Neural crest cell (in vitro differentiated cells): ENCODE measurements at places on chromosomes 11 and 22.

DNA sequence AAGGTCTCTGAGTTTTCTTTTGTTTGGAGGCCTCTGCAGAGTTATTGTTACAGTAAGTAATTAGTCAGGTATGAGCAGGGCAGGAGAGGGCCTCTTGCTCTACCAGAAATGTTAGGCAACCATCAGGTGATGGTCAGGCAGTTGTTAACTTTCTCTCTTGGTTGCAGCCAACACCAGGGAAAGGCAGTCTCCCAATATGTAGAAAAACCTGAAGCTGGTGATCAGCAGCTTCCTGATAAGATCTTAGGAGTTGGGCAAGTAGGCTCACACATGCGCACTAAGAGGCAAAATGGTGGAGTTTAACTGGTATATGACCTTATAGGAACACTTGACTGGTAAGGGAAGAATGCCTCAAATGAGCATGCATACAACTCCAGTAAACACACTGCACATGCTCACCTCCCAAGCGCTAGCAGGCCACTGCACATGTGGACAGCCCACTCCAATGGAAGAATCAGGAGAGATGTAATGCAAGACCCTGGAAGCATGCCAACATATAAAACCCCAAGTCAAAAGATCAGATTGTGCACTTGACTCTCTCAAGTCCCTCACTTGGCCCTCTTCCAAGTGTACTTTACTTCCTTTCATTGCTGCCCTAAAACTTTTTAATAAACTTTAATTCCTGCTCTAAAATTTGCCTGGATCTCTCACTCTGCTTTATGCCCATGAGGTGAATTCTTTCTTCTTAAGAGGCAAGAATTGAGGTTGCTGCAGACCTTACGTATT is 23.7 kb upstream of the SLC35F2 start:
- H3K36me3 ChIP-seq, result no peaks in the 10 kb centered on the region
- no peak overlapping the region for H3K4me3 ChIP-seq
- no peaks in the 10 kb centered on the region for H3K27me3 ChIP-seq
- H3K4me1 ChIP-seq, result no peaks in the 10 kb centered on the region

GRCh38 chr22:44025171-44026065 is 1.3 kb downstream of the PARVB start:
- no peaks in the 10 kb centered on the region for H3K27me3 ChIP-seq
- DNase-seq, result no peak
- H3K4me3 ChIP-seq, result peak overlapping the region; percentile 77
- no peaks in the 10 kb centered on the region for H3K36me3 ChIP-seq
- no peak overlapping the region for H3K27ac ChIP-seq

- H3K27ac ChIP-seq, result peak overlapping the region; percentile 12
- no peaks in the 10 kb centered on the region for H3K4me1 ChIP-seq
- H3K36me3 ChIP-seq, result no peaks in the 10 kb centered on the region
- no peak for DNase-seq
- H3K27me3 ChIP-seq, result no peaks in the 10 kb centered on the region
Measured at GRCh38 chr11:69791276-69792180, 16.4 kb upstream of the FGF4 start.

- DNase-seq, result no peak
- H3K27ac ChIP-seq, result no peak overlapping the region
- peaks cover 16% of the 10 kb centered on the region for H3K36me3 ChIP-seq
Measured at GRCh38 chr11:87203907-87204602, 166.3 kb downstream of the TMEM135 start.

- DNase-seq, result no peak
- peak overlapping the region; percentile 78 for H3K4me3 ChIP-seq
- H3K36me3 ChIP-seq, result no peaks in the 10 kb centered on the region
- peaks cover 33% of the 10 kb centered on the region for H3K4me1 ChIP-seq
- H3K27ac ChIP-seq, result no peak overlapping the region
- H3K27me3 ChIP-seq, result no peaks in the 10 kb centered on the region
Measured at GRCh38 chr22:37951305-37951704, 2.1 kb downstream of the C22orf23 start.

DNA sequence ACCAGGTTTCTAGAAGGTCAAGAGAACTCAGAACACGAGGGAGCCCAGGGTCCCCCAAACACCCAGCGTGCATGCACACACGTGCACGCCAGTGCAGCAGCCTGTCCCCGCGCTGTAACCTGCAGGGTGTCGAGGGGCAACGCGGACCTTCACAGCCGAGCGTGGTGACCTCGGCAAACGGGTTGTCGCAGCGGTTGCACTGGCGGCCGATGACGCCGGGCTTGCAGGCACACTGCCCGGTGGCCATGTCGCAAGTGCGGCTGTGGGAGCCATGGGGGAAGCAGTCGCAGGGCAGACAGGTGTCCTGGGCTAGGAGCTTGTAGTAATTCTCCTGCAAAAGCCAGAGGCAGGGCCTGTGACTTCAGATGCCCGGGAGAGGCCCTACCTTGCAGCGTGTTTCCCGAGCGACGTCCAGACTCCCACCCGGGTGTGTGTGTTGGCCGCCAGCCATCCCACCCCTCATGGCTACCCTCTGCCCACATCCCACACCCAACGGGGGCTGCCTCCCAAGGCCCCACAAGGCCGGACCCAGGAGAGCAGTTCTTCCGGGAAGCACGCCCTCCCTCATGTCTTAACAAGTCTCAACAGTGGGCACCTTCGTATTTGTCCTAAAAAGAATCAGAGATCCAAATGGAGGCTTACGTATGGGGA is 56.1 kb downstream of the TRMU start:
- no peaks in the 10 kb centered on the region for H3K27me3 ChIP-seq
- no peak overlapping the region for H3K27ac ChIP-seq
- no peak for DNase-seq
- H3K4me1 ChIP-seq, result no peaks in the 10 kb centered on the region
- no peaks in the 10 kb centered on the region for H3K36me3 ChIP-seq

DNA sequence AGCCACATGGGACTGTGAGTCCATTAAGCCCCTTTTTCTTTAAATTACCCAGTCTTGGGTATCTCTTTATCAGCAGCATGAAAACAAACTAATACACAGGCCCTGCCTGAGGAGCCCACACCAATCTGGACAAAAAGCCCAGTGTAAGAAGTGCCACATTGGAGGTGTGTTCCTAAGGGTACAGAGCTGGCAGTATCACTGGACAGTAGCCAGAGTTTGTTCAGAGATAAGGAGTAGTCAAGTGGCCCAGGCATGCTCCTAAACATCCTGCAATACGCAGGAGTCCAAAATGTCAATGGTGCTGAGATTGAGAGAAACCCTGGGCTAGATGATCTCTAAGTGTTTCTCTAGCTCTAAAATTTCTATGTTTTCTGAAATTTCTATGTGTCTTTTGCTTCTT is 27.0 kb upstream of the POGLUT3 start:
- H3K4me3 ChIP-seq, result no peak overlapping the region
- no peak for DNase-seq
- no peaks in the 10 kb centered on the region for H3K27me3 ChIP-seq
- H3K4me1 ChIP-seq, result no peaks in the 10 kb centered on the region

DNA sequence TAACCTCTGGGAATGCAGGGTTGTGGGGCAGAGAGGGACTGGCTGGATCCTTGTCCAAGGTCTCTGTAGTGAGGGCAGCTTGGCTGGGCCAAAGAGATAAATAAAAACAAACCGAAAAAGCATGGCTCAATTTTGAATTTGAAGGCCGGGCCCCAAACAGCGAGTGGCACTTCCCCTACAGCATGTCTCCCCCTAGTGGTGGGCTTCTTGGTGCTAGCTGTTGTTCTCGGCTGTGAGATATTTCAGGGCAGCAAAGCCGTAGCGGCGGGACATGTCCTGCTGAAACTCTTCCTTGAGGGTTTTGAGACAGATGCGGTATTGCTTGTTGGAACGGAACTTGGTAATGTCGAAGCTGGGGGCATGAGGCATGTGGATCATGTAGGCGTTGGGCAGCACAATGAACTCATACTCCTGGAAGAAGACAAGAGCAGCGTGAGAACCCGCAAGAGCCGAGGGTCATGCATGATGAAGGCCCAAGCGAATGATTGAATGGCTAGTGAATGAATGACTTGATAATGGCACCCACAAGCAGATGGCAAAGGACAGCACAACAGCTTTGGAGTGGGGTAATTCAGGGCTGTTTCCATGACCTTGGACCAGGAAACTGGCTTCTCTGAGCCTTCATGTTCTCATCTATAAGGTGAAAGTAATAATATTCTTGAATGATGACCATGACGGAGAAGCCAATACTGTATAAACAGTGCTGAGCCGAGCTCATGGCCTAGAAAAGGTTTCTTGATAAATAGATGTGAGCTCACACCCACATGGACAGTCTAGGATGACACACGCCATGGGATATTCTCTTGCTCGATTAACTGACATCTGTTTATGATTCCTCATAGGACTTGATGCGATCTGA is 216.3 kb upstream of the SYN3 start:
- no peak overlapping the region for H3K27ac ChIP-seq
- H3K4me3 ChIP-seq, result no peak overlapping the region
- H3K36me3 ChIP-seq, result peaks cover 17% of the 10 kb centered on the region
- H3K27me3 ChIP-seq, result no peaks in the 10 kb centered on the region
- peaks cover 16% of the 10 kb centered on the region for H3K4me1 ChIP-seq

DNA sequence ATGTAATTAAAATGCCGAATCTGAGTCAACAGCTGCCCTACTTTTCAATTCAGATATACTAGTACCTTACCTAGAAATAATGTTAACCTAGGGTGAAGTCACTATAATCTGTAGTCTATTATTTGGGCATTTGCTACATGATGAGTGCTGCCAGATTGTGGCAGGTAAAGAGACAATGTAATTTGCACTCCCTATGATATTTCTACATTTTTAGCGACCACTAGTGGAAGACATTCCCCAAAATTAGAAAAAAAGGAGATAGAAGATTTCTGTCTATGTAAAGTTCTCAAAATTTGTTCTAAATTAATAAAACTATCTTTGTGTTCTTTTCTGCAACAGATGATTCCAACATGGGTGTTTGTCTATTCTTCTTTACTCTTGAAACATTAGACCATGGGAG is 14.1 kb downstream of the MS4A1 start:
- DNase-seq, result no peak
- no peaks in the 10 kb centered on the region for H3K4me1 ChIP-seq
- H3K27me3 ChIP-seq, result peaks cover 6% of the 10 kb centered on the region
- H3K27ac ChIP-seq, result no peak overlapping the region

GRCh38 chr11:7965386-7965785 is at the start of gene NLRP10:
NLRP10 (minus strand) TSS chr11:7965447; CDS start chr11:7963495, 1,952 bp downstream.
- no peaks in the 10 kb centered on the region for H3K36me3 ChIP-seq
- DNase-seq, result no peak
- no peak within 1 kb of the TSS for H3K4me3 ChIP-seq
- H3K27me3 ChIP-seq, result peaks cover 16% of the 10 kb centered on the region
- no peak within 1 kb of the TSS for H3K27ac ChIP-seq
- H3K4me1 ChIP-seq, result no peaks in the 10 kb centered on the region

DNA sequence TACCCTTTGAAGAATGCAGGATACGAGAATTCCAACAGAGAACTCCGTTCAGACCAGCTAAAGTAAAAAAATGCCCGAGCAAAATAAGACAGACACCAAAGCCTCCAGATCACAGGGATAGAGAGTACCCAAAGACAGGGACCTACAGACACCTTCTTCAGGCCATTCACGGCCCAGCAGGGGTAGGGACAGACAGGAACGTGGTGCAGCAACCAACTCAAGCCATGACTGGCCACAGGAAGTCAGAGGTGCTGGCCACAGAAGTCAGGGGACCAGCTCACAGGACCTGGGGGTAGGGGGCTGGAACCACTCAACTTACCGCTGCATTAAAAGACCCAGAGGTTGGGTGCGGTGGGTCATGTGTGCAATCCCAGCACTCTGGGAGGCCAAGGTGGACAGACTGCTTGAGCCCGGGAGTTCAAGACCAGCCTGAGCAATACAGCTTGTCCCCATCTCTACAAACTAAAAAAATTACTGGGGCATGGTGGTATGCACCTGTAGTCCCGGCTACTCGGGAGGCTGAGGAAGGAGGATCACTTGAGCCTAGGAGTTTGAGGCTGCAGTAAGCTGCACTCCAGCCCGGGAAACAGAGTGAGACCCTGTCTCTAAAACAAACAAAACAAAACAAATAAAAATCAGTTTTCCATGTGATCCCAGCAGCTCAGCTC is 39.9 kb upstream of the COMT start:
- no peaks in the 10 kb centered on the region for H3K27me3 ChIP-seq
- no peak for DNase-seq
- no peak overlapping the region for H3K27ac ChIP-seq
- H3K4me1 ChIP-seq, result peaks cover 7% of the 10 kb centered on the region
- no peak overlapping the region for H3K4me3 ChIP-seq

- H3K27me3 ChIP-seq, result no peaks in the 10 kb centered on the region
- H3K4me3 ChIP-seq, result peak overlapping the region; percentile 4
- H3K36me3 ChIP-seq, result no peaks in the 10 kb centered on the region
- peaks cover 28% of the 10 kb centered on the region for H3K4me1 ChIP-seq
- no peak overlapping the region for H3K27ac ChIP-seq
- no peak for DNase-seq
Measured at GRCh38 chr11:63933459-63933858, 5.3 kb upstream of the NAA40 start.

GRCh38 chr11:45144126-45145082 is 2.0 kb upstream of the PRDM11 start:
- peak overlapping the region; percentile 94 for H3K4me3 ChIP-seq
- no peak for DNase-seq
- peak overlapping the region; percentile 10 for H3K27ac ChIP-seq
- H3K27me3 ChIP-seq, result peaks cover 69% of the 10 kb centered on the region

DNA sequence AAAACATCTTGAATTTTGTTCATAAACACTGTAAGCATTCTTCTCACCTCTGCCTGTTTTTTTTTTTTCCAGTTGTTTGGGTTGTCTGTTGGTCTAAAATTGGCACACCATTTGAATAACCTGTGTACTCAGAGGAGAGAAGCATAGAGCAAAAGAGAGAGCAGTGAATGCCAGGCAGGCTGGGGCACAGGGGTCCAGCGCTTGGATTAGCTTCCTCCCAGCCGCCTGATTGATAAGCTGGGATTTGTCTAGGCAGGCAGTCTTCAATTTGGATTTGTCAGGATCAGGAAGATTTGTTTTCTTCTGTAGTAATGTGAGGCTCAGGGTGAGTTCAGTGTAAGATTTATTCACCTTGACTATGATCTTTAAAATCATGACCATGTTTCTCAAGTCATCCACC is 59.0 kb downstream of the ARL14EP start:
- no peak overlapping the region for H3K27ac ChIP-seq
- DNase-seq, result no peak
- H3K4me1 ChIP-seq, result peaks cover 12% of the 10 kb centered on the region
- no peaks in the 10 kb centered on the region for H3K36me3 ChIP-seq
- H3K27me3 ChIP-seq, result peaks cover 4% of the 10 kb centered on the region

DNA sequence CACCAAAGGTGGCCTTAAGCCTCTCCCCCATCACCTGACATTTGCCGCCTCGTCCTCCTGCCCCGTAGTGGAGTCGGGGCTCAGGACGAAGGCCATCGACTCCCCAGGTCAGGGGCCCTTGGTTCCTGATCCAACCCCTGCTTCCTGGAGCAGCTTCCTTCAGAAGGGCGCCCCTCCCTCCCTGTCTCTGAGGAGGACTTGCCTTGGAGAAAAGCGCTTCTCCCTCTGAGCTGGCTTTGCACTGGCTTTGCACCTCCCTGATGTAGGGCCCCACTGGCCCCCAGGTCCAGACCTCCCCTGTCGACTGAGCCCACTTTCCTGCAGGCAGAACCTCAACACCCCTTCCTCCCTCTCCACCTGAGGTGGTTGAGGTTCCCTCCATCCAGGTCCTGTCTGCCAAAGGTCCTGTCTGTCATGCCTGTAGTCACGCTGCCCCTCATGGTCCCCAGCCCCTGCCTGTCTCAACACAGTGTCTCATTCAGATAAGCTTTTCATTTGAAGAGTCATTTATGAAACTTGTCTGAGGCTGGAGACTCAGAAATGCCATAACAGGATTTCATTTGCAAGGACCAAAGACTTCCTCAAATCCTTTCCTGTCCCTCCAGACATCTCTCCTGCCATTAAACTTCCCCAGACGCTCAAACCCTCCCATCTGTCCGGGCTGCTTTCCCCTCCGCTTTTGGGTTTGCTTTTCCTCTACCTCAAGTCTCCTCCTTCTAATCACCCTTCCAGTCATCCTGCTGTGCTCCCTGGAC is 78.4 kb downstream of the MYO7A start:
- H3K27ac ChIP-seq, result peak overlapping the region; percentile 75
- H3K4me3 ChIP-seq, result no peak overlapping the region
- no peaks in the 10 kb centered on the region for H3K27me3 ChIP-seq
- H3K36me3 ChIP-seq, result no peaks in the 10 kb centered on the region
- no peaks in the 10 kb centered on the region for H3K4me1 ChIP-seq
